ENCODE measurements at places on chromosomes 7 and 10. TPM values are rescaled to one million over a fixed set of nuclear protein-coding genes. Genes with fewer than 3 reads are reported as not detected.

The TRPV5 gene
- total RNA-seq = not detected

The PTF1A gene
- total RNA-seq = not detected

The GIMAP7 gene
- not detected for total RNA-seq

The SFXN4 gene
- total RNA-seq = 80.3 TPM

The MUC3A gene
- not detected for total RNA-seq

The ZNF735 gene
- total RNA-seq = not detected

The MRLN gene
- total RNA-seq = not detected

The PDZD7 gene
- 5.5 TPM for total RNA-seq

The FAM53B gene
- 14.0 TPM for total RNA-seq

The OPALIN gene
- not detected for total RNA-seq

The INA gene
- 2.9 TPM for total RNA-seq

The HEPACAM2 gene
- not detected for total RNA-seq

The SLC29A3 gene
- 1.6 TPM for total RNA-seq

The LIPK gene
- not detected for total RNA-seq

The CNPY4 gene
- 11.2 TPM for total RNA-seq

The GIMAP4 gene
- total RNA-seq = not detected

The AMPH gene
- total RNA-seq = 0.49 TPM

The SPDYE9 gene
- not detected for total RNA-seq

The SFTPD gene
- total RNA-seq = 0.63 TPM

The NRBF2 gene
- 12.7 TPM for total RNA-seq

The ZNF736 gene
- total RNA-seq = 8.2 TPM

Measured in mesangial cell (primary cell).